ENCODE measurements at places on chromosomes 11 and 22.

DNA sequence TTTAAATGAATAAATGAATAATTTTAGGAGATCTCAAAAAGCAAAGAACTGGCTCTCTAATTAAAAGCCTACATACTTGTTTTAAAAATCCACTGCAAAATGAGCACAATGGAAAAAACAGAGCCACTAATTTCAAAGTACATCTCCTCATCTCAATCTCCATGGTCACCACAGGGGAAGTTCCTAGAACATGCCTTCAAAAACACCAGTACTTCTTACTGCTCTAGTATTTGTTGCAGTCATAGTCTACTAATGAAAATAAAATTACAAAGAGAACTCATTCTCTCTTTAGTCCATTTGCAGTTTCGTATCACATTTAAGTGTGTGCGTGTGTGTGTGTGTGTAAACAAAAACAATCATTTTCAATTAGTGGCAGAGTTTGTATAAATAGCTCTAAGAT is 54.0 kb downstream of the PIK3C2A start:
- DNase-seq, result no peak

GRCh38 chr11:111388420-111388819 is 9.3 kb upstream of the POU2AF1 start:
- DNase-seq, result no peak

GRCh38 chr22:48425091-48425506 is 1402.6 kb downstream of the BRD1 start:
- DNase-seq, result no peak

DNA sequence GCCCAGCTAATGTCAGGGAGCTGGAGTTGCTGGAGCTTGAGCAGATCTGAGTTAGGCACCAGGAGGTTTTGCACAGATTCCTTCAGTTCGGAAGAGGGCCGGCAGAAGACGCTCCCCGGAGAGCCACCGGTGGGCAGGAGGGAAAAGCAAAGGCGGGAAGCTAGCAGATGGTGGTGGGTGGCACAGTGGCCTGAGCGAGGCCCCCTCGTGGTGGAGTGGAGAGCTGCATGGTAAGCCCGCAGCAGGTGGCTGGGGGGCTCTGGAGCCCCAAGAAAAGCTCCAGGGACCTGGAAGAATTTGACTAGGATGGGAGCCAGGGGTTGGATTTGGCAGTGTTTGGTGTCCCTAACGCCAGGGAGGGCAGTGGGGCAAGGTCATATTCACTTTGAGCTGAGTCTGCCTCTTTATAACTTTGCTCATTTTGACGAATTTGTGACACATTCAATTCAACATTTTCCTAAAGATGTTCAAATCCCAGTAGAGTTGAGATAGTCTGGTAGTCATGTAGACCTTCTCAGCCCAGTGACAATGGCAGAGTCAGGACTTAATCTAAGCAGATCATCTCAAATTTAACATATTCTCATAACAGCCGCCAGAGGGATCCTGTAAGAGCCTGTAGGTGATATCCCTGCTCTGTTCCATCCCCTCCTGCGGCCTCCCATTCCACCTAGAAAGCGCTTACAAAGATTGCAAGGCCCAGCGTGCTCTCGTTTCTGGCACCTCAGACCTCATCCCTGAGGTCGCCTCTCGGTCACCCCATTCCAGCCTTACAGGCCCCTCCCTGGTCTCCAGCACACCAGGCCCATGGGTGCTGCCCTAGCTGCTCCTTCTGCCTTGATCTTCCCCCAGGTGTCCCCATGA is 57.9 kb downstream of the TRIM29 start:
- no peak for DNase-seq

GRCh38 chr22:45617948-45618347 is 53.7 kb upstream of the ATXN10 start:
- DNase-seq, result no peak

DNA sequence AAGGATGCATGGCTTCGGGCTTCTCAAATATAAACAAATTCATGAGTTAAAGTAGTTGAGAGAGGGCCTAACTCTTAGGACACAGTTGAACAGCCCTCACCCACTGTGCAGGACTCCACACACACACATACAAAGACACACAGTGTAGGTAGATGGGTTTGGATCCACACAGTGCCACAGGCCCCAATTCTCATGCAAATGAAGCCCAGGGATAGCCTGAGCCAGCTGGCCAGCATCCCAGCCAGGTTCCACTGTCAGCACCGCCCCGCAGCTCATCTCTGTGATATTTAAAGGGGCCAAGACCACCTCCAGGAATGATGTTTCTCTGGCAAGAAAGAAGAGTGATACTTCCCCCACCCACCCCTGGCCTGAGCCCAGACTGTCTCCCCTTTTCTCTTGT is 11.7 kb downstream of the SLC35C1 start:
- DNase-seq, result no peak

GRCh38 chr11:60985991-60986915 is 14.8 kb downstream of the CD6 start:
- DNase-seq, result peak; percentile 46

DNA sequence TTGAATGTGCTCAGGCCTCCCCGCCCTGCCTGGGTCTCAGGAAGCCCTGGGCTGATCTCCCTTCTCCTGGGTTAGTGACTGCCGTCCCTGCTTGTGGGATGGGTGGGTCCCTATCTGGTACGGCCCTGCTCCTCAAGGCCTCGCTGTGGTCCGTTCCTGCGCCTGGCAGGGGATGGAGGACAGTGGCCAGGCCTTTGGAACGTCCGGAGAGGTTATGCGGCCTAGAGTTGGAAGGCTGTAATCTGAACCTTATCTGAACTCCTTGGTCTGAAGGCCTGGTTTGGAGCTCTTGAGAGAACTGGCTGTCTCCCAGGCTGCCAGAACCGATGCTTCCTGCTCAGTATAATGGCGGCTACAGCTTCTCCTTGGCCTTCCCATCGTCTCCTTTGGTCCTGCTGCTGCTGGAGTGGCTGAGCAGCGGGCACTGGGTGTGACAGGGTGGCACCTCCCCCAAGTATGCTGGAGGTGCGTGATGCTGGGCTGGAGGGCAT is 72.8 kb downstream of the FLI1 start:
- DNase-seq, result no peak

DNA sequence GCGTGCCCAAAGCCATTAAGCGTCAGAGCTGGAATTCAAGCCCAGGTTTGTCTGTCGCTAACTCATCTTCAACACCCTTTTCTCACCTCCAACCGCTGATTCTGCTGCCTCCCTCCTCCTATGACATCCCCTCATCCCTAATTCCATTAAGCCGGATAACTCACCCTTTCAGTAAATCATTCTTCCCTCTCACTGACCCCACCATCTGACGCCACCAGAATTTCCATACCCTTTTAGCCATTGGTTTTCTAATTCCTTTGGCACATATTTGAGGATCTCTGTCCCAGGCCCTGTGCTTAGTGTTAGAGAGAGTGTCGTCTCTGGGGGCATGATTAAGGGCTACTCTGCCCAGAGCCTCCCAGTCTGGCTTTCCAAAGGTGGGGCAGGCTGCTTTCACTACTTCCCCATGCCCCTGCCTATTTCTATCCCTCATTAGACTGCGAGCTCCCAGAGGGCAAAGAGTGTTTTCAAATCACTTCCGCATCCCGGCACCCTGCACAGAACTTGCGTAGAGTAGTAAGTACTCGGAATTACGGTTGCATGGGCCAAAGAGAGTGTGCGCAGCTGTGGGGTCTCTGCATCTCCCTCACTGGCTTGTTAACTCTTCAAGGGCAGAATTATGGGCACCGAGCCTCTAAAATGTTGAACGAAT is 3.9 kb downstream of the KLHL35 start:
- no peak for DNase-seq

DNA sequence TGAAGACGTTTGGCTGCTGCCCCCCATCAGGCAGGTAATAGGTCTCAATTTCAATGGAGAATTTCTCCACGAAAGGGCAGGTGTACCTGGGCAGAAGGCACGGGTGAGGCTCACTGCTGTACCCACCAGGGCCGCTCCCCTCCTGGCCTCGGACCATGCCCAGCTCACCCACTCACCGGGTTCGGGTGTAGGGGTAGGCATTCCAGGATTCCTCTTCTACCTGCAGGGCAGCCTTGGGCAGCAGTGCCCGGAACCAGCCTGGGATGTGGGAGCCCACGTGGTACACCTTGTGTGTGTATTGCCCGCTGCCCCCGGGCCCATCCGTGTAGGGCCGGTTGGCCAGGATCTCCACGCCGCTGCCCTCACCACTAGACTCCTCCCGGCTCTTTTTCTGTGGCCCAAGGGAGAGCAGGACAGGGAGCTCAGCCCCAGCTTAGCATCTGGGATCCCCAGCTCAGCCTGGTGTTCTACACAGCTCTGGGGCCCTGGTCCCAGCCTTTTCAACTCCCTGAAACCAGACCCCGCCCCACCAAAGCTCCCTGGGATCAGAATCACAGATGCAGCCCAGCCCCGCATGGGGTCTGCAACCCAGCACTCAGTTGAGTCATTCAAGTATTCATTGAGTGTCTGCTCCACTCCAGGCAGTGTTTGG is 2.7 kb downstream of the PITPNM1 start:
- no peak for DNase-seq

DNA sequence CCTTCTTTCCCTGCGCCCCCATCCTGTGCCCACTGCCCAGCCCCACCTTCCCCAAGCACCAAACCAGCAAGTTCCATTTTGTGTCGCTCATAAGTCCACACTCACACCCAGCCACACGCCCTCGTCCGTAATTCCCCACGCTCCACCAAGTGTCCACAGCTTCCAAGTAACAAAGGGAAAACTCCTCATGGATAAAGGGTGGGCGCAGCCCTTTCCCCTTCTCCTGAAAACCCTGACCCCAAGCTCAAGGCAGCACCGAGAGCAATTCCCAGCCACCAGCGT is 458 bp downstream of the FXYD6 start:
- no peak for DNase-seq

DNA sequence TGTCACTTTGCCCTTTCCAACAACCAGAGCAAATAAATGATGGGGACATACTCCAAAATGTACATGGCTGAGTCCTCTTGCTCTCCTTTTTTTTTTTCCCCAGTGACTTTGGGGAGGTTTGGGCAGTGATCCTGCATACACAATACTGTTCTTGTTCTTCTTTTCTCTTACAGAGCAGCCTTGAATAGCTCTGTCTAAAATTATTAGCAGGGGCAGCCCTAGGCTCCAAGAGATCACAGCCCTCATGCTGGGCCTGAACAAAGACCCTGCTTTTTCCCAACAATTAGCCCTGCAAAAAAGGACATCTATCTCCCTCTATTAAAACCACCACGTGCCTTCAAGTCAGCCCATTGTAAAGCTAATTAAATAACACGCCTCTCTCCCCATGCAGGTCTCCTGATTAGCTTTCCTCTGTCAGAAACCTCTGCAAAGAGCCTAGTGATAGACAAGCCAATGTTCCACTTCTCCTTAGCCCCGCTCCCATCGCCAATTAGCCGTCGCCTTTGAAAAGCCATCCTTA is 54.7 kb downstream of the ETS1 start:
- DNase-seq, result no peak

DNA sequence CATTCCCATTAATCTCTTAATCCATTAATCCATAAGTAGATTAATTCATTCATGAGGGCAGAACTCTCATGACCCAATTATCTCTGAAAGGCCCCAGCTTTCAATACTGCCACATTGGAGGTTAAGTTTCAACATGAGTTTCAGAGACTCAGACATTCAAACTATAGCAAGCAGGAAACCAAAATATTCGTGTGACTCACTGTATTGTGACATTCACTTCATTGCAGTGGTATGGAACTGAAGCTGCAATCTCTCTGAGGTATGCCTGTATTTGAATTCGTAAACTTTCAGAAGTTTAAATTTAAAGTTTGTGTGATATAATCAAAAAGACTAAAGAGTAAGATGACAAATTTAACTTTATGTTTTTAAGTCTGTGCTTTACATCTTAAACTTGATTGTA is 2.9 kb upstream of the OR52J3 start:
- DNase-seq, result peak; percentile 31

- DNase-seq, result no peak
Observed at GRCh38 chr11:67349036-67349435, 4.3 kb downstream of the POLD4 start.

DNA sequence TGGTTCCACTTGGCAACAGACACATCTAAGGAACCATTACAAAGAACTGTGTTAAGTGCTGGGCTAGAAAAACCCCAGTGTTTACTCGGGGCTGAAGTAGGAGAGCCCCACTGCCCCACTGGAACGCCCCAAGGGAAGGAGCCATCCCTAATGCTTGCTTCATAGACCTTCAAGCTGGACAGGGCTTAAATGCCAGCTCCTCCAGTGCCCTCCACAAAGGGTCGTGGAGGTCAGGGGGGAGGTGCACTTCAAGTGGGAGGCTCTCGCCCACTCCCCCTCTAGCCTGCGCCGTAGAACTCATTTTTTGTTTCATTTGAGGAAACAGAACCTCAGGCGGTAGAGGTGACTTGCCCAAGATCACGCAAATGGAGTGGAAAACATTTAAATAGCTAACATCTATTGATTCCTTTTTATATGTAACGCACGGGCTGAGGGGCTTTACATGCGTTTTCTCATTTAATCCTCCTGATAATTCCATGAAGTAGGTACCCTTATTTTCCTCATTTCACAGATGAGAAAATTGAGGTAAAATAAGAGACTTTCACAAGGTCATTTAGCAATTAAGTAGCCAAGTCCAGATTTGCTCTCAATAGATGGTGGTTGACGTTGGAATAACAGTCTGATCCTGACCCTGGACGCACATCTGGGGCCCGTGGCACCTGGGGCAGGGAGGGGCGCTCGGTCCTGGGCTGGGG is 545 bp upstream of the ZDHHC13 start:
- DNase-seq, result no peak

GRCh38 chr11:78460471-78460870 is 42.9 kb upstream of the GAB2 start:
- DNase-seq, result peak; percentile 71

GRCh38 chr11:57320067-57320718 is 4.6 kb downstream of the TNKS1BP1 start:
- no peak for DNase-seq

GRCh38 chr11:99584830-99585229 is 564.1 kb downstream of the CNTN5 start:
- DNase-seq, result no peak

- DNase-seq, result peak; percentile 5
Observed at GRCh38 chr11:7677796-7678201, 4.5 kb upstream of the CYB5R2 start.

DNA sequence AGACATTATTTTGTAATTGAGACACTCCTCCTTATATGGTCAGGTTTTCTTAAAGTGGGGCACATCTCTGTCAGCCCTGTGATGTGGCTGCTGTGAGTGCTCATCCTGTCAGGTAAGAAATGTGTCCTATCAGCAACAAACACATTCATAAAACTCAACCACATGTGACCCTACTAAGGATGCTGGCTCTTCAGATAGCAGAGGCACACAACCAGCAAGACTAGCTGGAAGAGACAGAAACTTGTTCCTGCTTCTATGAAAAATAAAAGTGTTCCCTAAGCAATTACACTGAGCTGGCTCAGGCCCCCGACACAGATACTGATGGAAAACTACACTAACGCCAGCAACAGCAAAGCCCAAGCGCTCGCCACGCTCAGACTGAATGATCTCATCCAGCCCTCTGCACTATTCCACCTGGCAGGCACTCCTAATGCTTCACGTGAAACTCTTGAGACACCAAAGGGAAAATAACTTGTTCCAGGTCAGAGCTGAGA is 49.8 kb upstream of the CYP2D6 start:
- peak; percentile 34 for DNase-seq
